NCI-H1105 treated with DMSO at 0.1 percent for 48 hours (cell line): ENCODE measurements at places on chromosomes 6 and 20.
A peak's percentile ranks its signal among the peaks of the same experiment; 100 is the strongest.

DNA sequence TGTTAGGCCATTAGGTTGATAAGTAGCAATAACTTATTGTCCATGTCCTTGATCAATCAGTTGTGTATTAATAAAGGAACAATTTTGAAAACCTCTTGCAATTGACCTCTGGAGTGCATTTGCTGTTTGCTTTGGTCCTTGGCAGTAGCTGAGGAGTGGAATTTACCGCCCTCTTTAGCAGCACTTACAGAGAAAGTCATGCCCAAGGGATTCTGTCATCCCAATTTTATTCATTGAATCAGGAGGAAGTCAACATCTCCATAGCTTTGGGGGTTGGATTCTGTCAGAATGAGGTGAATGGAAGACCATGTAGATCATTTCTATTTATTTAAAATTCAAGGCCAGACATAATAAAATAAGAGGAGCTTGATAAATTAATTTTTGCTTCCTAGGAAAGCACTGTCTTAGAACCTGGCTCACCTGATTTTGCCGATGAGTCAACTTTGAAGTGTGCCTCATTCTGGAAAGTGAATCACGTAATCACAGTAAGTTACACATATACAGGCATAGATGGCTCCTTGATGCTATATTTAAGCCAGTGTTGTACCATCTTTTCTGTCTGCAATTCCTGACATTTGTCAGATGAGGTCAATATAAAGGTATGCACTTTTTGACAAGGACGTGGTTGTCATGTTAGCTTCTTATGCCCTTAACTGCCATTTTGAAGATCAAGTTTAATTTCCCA is 128.7 kb upstream of the MLIP start:
- DNase-seq = no peak

DNA sequence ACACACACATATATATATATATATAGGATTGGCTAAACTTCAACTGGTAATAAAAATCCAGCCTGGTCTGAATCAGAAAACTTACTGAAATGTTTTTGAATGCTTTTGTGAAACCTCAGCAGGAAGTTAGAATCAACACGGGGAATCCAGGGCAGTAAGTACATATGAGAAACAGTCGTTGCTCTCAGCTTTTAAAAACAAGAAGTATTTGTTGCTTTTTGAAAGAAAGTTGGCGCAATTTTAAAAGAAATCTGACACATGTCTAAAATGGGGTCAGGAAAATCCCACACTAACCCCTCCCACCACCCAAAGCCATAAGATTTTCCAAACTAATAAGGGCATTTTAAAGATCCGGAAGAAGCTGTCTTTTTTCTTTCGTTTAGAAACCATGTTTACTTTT is 11.5 kb upstream of the CCDC170 start:
- no peak for DNase-seq

DNA sequence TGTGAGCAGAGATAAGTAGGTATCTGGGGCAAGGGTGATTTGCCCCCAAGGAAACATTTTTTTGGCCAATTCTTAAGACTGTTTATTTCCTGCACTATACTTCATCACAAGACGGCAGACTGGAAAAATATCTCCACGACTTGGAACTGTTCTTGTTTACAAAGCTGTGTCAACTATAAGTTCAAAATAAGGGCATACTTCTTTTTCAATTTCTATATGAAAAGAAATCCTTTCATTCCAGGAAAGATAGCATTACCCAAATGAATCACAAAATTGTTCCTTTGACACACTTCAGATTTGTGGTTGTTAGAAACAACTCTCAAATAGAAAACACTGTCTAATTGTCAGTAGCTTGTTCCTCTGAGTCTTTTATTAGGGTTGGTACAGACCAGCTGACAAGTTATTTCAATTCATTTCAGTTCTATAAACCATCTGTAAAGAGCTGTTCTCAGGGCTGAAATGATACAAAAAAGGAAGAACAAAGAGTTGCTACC is 212.9 kb upstream of the PRDM1 start:
- no peak for DNase-seq

DNA sequence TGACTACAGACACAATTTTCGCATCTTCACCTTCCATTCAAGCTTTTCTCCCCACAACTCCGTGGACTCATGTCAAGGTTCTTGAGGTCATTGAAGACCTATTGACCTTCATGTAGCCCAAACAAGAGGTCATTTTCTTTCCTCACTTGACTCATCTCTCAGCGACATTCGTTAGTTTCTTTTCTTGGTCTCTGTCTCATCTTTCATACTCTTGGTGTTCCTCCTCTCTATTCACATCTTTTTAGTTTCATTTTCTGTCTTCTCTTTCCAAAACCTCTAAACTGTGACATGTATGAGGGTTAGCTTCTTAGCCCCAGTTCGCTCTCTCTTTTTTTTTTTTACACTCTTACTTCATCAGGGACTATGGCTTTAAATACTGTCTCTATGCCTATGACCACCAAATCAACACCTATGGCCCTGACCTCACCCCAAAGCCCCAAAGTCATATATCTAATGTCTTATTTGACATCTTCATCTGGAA is 128.6 kb upstream of the BACH2 start:
- no peak for DNase-seq

- DNase-seq = no peak
These were observed 3.8 kb downstream of the TULP4 start for GRCh38 chr6:158316022-158316421.

GRCh38 chr6:36489426-36489825 is 46.6 kb downstream of the KCTD20 start:
- no peak for DNase-seq

- peak; percentile 64 for DNase-seq
These were observed 170.2 kb downstream of the CDKAL1 start for GRCh38 chr6:20704325-20705025.

DNA sequence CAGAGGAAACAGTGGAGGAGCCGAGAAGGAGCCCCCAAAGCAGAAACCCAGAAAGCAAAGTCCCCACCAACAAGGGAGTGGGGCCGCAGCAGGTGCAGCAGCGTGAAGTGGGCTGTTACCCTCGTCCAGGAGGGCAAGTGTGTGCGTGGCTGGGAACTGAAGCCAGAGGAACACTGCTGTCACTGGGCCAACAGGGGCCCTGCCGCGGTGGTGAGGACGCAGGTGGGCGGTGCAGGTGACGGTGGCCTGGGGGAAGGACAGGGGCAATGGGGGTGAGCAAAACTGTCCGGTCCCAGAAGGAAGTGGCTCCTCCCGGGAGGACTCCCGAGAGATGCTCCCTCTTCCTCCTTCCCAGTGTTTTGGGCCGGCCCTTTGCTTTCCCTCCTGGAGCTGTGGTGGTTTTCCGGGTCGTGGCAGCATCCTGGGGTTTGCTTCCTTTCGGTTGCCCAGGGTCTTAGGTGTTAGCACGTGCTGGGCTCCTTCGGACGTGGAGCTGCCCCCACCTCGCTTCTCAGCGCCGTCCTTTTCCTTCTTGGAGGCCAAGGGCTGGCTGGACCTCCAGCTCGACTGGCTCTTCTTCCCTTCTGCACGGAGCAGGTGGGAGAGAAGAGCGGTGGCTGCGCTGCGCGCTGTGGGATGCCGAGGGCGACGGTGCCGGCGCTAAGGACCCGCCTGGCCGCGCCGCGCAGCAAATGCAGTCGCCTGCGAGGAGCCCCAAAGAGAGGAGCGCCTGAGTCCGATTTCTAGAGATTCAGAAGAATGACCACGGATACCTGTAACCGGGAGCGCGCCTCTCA is 62.7 kb upstream of the SLC2A12 start:
- DNase-seq = no peak

- DNase-seq = no peak
These were observed 16.7 kb downstream of the MAP3K5 start for GRCh38 chr6:136775548-136775947.
